ENCODE measurements at places on chromosomes 16 and 17. TPM values are rescaled to one million over a fixed set of nuclear protein-coding genes. Genes with fewer than 3 reads are reported as not detected.
A peak's percentile ranks its signal among the peaks of the same experiment; 100 is the strongest.

- no peak for DNase-seq
Measured at GRCh38 chr16:53545433-53545832, 42.4 kb upstream of the AKTIP start.

IST1 gene
- 147 TPM for total RNA-seq

DNA sequence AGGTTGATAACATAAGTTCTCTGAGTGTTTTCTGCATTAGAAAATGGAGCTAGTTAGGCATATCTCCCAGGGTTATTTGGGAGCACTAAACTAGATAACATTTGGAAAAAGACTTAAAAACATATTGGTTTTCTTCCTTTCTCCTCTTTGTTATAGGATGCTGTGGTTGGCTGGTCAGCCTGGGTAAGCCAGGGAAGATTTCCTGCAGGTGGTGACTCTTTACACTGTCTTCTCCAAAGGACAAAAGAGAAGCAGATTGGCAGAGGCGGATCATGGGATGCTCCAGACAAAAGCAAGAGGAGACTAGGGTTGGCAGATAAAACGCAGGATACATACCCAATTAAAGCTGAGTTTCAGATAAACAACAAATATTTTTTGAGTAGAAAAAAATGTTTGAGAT lies 6.2 kb upstream of the CRYBA1 start:
- no peak for DNase-seq

SMYD4 gene
- total RNA-seq: 42.9 TPM

DNA sequence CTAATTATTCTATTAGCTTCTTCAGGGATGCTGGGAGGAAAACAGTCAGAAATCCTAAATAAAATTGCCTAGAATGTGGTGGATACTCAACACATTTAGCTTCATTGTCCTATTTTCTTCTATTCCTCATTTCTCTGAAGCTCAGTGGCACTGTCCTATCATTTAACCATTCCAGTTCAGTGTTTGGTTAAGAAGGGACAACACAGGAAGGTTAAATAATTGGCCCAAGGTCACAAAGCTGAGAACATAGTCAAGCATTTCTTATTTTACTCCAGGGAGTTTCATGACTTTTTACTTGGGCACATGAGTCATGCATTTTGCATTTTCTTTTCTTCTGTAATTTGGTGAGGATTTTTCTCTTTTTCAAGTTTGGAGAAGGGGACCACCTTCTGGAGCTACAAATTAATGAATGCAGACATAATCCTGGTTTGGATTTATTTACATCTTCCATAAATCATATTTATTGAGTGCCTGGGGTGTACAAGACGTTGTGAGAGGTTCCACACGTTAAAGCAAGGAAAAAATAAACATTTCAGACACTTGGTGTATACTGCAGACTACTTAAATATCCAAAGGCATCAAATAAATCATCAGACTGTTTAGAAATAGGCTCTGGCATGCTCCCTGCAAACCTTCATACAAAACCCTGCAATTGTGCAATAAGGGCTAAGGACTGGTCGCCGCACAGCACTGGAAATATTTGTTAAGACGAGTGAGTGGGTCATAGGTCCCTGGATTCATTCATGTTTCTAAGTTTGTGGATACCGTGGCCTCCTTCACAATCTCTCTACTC lies 263.9 kb downstream of the MAF start:
- peak; percentile 68 for DNase-seq

GRCh38 chr16:85708338-85708737 lies 19.6 kb upstream of the GINS2 start:
- DNase-seq: no peak

DNA sequence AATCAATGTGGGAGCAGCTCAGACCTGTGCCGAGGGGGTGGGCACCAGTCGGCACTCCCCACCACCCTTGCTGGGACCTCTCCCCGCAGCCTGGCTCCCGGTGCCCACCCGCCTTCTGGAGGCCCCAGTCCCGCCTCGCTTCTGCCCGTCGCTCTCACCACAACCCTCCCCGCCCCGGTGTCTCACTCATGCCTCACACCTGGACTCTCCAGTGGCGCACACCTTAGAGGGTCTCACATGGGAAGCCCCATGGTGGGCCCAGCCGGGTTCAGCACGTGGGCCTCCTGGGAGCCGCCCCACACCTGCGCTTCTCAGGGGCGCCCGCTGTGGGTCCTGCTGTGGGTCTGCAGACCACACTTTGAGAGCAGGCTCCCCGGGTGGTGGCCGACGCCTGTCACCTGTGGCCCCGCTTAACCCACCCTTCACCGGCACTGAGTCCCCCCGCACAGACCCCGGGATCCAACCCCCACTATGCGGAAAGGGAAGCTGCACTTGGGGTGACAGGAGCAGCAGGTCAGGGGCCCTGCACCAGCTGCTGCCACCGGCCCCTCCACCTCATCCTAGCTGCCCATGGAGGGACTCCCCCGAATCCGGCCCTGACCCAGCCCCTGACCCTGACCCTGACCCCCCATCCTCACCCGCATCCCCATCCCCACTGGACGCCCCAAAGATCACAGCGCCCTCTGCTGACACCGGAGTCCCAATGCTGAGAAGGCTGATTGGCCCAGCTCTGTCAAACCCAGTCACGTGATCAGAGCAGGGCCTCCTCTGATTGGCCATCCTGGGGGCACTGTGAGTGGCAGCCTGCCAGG lies 27.4 kb upstream of the SLC38A10 start:
- no peak for DNase-seq

LHX1 gene
- 2.9 TPM for total RNA-seq

DNA sequence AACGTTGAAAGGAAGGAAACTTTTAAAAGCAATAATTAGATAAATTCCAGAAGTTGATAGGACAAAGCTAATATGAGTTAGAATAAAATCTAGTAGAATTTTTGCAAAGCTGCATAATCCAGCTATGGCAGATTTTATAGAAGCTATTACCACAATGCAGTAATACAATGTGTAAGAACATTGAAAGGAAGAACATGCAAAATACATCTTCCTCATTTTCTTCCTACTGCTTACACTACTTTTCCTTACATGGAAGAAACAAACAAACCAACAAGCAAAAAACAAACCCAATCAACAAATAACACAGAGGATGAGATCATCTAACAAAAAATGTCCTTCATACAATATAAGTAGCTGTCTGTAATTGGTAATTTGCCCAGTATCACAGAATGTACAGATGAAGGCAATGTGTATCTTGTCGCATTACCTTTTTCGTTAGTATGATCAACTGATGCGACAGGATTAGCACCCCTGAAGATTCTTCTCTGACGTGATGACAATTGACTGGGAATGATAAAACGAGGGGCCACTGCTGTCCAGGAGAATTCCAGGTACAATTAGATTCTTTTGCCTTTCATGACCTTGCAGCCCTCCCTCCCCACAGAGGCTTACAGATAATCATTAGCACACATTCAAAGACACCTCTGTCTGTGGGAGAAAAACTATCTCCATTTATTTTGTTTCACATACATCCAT lies 21.2 kb upstream of the LRRC37A start:
- no peak for DNase-seq

DNA sequence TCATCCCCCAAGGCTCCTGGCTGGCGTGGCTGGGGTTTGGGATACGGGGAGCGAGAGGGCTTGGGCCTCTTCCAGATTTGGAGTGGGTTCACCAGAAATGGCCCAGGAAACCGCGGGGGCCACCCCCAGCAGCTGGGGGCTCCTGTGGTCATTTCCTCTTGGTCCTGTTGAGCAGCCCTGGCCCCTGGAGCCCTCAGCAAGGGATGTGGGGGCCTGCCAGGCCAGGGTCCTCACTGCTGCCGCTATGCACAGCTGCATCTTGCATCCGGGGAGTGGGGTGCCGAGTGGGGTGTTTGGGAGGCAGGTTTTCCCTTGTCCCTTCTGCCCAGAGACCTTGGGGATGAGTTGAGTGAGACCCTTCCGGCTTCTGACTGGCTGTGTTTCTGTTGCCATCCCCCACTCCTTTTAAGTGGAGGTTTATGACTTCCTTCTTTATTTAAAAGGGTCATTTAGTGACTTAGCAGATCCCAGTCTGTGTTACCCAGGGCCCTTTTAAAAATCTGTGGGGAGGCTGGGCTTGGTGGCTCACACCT lies 319.8 kb downstream of the SEC14L1 start:
- DNase-seq: no peak

- DNase-seq: no peak
Measured at GRCh38 chr16:8826278-8826879, 28.7 kb downstream of the PMM2 start.

GRCh38 chr17:55330344-55330933 lies 65.7 kb downstream of the HLF start:
- DNase-seq: no peak

DNA sequence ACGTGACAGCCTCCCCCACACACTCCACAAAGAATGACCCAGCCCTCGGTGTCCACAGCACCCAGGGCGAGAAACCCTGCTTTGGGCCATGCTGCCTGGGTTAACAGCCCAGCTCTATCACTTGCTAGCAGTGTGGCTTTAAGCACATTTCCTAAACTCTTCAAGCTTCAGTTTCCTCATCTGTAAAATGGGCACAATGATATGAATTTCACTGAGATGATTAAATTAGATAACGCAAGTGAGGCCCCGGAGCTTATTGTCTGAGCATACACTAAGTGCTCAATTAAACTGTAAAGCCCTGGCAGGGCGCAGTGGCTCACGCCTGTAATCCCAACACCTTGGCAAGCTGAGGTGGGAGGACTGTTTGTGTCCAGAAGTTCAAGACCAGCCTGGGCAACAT lies 79.4 kb downstream of the LITAF start:
- no peak for DNase-seq

- no peak for DNase-seq
Measured at GRCh38 chr17:5033352-5034015, 1.7 kb downstream of the SLC52A1 start.

GRCh38 chr16:49277766-49278566 lies 3.7 kb downstream of the CBLN1 start:
- DNase-seq: no peak

CX3CL1 gene
- total RNA-seq: 1.2 TPM

GRCh38 chr17:43020030-43020621 lies 2.1 kb downstream of the VAT1 start:
- DNase-seq: peak; percentile 61

NUDT21 gene
- total RNA-seq: 68.4 TPM

DNA sequence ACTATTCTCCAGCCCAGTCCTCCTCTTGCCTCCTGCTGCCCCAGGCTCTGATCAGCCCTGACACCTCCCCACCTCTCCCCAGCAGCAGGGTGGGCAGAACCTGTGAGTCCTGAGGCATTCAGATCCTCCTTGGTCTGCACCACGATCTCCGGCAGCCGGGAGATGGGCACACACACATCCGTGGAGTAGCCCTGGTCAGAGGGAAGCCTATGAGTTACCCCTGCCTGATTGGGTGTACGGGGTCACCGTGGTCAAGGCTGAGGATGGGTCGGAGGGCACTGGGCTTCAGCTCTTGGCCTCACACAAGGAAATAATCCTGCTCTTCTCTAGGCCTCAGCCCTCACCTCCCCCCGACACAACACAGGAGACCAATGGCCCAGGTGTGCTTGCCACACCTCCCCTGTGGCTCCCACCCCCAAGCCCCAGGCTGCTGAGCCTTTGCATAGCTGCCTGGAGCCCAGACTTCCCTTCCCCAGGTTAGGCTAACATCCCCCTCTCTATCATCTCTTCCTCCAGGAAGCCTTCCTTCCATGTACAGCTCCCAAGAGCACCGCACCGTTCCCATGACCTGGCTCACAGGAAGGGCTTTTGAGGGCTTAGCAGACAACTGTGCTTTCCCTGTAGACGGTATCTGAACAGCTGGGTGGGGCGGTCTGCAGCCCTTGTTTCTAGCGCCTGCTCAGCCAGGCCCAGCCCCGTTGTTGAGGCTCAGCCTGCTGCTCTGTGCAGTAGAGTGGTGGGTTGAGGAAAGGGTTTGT lies 3.7 kb downstream of the LDHD start:
- peak; percentile 26 for DNase-seq

GRCh38 chr17:41535764-41536481 lies 7.8 kb upstream of the KRT19 start:
- peak; percentile 51 for DNase-seq

GRCh38 chr17:29643817-29644160 lies 21.1 kb upstream of the CORO6 start:
- DNase-seq: no peak

STH gene
- total RNA-seq: not detected

- no peak for DNase-seq
Measured at GRCh38 chr16:30723725-30724355, 24.4 kb upstream of the PHKG2 start.

- DNase-seq: no peak
Measured at GRCh38 chr17:49063652-49064051, 66.5 kb downstream of the IGF2BP1 start.

- no peak for DNase-seq
Measured at GRCh38 chr17:12605222-12605621, 60.5 kb upstream of the MYOCD start.

DNA sequence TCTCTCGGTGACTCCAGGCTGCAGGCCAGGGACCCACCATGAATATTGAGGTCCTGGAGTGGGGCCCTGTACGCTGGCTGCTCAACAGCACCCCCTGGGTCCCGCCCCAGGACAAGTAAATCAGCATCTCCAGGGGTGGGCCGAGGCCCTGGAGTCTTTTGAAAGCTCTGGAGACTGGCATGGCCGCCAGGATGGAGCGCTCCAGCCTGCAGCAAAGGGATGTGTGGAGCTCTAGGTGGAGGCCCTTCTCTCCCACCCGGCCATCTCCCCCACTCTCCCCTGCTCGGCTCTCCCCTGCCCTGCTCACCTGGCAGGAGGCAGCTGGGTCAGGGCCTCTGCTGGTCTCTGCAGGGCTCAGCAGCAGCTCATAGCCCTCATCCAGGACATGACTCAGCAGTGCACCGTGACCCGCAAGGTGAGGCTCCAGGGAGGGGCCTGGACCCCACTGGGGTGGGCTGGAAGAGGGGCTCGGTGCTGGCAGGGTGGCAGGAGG lies 16.6 kb downstream of the SGSH start:
- DNase-seq: no peak

DNA sequence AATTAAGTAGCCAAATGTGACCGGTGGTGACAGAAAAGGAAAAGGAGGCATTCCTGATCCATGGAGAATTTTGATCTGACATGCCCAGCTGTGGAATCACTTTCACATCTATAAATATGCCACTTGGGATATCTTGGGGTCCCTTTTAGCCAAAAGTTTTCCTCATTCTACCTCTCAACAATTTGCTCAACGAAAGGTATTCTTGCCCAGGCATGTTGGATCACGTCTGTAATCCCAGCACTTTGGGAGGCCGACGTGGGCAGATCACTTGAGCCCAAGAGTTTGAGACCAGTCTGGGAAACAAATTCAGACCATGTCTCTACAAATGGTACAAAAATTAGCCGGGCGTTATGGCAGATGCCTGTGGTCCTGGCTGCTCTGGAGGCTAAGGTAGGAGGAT lies 24.3 kb downstream of the LITAF start:
- DNase-seq: no peak

RAB11FIP4 gene
- total RNA-seq: 13.2 TPM

ACSM2A gene
- total RNA-seq: 5.1 TPM

PAFAH1B1 gene
- 190 TPM for total RNA-seq

- DNase-seq: no peak
Measured at GRCh38 chr17:79361873-79362771, 248.7 kb downstream of the RBFOX3 start.

KREMEN2 gene
- 0.48 TPM for total RNA-seq

- no peak for DNase-seq
Measured at GRCh38 chr17:7707446-7707845, 2.4 kb downstream of the EFNB3 start.

GRCh38 chr16:79651363-79651762 lies 50.8 kb upstream of the MAF start:
- DNase-seq: peak; percentile 49

- no peak for DNase-seq
Measured at GRCh38 chr17:82910041-82910481, 70.2 kb upstream of the ZNF750 start.

All from umbilical cord (tissue), 2 donors.